ENCODE measurements at places on chromosomes 4 and X.

GRCh38 chr4:109368661-109369060, 65.0 kb upstream of the SEC24B start:
- peak; percentile 2 for DNase-seq

- DNase-seq, result no peak
Observed at GRCh38 chrX:9635368-9635767, 130.3 kb downstream of the GPR143 start.

- DNase-seq, result no peak
Observed at GRCh38 chr4:73902817-73903547, 33.8 kb downstream of the CXCL1 start.

- no peak for DNase-seq
Observed at GRCh38 chrX:129478516-129478915, 44.8 kb downstream of the SMARCA1 start.

GRCh38 chrX:139801397-139801813, 93.4 kb upstream of the MCF2 start:
- DNase-seq, result no peak

GRCh38 chrX:120560405-120560841, 339 bp downstream of the CUL4B start:
- DNase-seq, result no peak

GRCh38 chrX:2457289-2458133, 43.3 kb downstream of the DHRSX start:
- DNase-seq, result no peak

DNA sequence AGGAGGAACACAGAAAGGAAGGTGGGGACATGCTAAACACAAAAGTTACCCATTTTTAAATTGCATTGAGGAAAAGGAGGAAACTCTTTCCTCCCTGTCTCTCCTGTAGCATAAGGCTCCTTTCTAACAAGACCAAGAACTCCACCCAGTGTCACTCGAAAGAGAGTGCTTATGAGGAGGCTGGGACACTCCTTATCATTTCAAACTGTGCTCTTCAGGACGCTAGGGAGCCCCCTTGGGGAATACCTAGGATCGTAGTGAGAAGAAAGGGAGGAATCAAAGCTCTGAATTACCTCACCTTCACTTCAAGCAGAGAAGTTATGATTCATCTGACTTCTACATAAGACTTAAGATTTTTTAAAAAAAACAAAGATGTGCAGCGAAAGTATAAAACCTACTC, 65.5 kb downstream of the F9 start:
- no peak for DNase-seq

- DNase-seq, result no peak
Observed at GRCh38 chr4:83361416-83362103, 26.9 kb upstream of the HPSE start.
